ENCODE measurements at places on chromosomes 6 and 20.

GRCh38 chr6:134814076-134814695 is 135.7 kb downstream of the ALDH8A1 start:
- DNase-seq: no peak

- peak; percentile 43 for DNase-seq
Measured at GRCh38 chr6:142746524-142746923, 198.5 kb downstream of the HIVEP2 start.

- no peak for DNase-seq
Measured at GRCh38 chr6:125302840-125303511, 1.2 kb upstream of the HDDC2 start.

- no peak for DNase-seq
Measured at GRCh38 chr20:17609811-17610377, 40.0 kb downstream of the DSTN start.

- no peak for DNase-seq
Measured at GRCh38 chr6:11208267-11208666, 24.2 kb downstream of the NEDD9 start.

- DNase-seq: no peak
Measured at GRCh38 chr6:142753196-142753595, 191.8 kb downstream of the HIVEP2 start.

DNA sequence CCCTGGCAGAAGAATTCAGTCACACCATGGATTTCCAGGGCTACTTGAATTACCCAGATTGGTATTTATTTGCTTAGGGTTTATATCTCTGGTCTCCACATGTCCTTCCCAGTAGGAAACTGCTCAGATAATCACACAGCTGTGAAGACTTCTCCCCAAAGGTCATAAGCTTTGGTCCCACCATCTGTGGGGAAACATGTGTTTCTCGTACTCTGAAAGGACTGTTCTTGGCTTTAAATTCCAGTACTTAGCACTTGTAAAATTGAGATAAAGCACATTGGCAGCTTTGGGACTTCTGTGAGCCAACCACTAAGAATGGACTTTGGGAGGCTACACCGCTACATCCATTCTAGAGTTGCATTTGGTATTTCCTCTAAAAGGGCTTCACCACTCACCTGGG is 205.3 kb upstream of the FOXA2 start:
- peak; percentile 31 for DNase-seq

GRCh38 chr20:58109126-58109880 is 119.2 kb downstream of the ANKRD60 start:
- no peak for DNase-seq

DNA sequence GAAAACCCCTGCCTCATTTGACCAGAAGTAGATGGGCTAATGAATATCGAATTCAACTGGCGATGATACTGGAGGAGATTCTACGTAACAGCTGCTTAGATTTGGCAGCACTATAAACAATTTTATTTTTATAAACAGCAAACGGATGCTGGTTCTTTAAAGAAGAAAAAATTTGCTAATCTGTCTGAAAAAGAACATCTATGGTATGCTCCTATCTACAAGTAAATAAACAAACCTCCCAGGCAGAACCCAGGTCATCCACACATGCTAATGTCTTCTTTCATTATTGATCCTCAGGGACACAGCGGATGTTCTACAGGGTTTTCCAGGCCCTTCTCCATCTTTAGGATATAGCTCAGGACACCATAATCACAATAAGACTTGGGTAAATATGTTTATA is 291.3 kb downstream of the ALDH8A1 start:
- DNase-seq: no peak

DNA sequence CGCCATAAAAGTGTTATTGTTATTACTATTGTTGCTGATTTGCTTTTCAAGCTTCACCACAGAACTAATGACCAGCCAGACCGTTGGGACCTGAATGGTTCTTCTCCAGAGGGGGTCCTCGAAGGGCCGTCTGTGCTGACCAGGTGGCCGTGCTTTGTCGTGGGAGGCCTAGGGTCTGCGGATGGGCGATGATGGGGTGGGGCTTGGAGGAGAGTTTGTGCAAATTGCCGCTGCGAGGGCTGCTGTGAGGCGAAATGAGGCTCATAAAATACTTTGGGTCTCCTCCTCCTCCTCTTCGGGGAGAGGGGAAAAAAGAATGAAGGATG is 6.0 kb upstream of the ZBTB22 start:
- DNase-seq: no peak

- DNase-seq: no peak
Measured at GRCh38 chr6:15874821-15875220, 212.0 kb upstream of the DTNBP1 start.

- no peak for DNase-seq
Measured at GRCh38 chr20:10679269-10679668, 5.5 kb upstream of the JAG1 start.

DNA sequence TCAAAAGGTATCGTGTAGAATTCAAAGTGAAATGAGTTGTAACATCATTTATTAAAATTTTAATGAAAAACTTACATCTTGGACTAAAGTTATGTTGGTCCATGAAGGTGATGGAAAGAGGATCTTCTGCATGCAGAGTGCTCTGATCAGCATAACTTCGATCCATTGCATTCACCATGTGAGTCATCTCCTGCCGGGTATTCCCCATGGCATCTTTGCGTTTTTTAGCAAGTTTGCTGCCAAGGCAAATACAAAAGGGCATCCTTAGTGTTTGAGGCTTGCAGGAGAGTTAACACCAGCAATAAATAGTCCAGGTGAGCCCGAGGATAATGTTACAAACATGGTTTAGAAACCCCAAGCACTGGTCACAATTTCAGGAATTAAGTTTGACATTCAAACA is 104.2 kb upstream of the THEMIS start:
- no peak for DNase-seq

- DNase-seq: no peak
Measured at GRCh38 chr20:63597651-63598478, 23.8 kb upstream of the HELZ2 start.

DNA sequence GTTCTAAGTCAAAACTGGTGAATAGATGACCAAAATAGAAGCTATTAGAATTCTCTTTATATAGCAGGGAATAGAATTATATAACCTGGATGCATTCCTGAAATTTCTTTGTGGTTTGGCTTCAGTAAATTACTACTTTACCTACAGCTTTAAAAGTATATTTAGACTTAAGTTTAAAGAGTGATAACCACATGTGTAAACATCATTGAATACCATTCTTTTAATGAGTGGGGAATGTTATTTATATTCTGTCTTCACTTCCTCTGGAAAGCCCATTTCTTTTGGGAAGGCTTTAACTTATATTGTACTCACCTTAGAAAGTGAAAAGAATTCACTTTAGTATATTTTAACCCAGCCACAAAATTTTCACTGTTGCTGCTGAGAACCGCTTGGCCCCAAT is 39.1 kb downstream of the PLEKHG1 start:
- DNase-seq: no peak
